ENCODE measurements at places on chromosomes 11 and 22.

GRCh38 chr11:79195209-79195608, 245.6 kb downstream of the TENM4 start:
- no peak for DNase-seq

- DNase-seq, result no peak
These were observed 52.2 kb downstream of the PPFIA1 start for GRCh38 chr11:70322666-70323065.

- DNase-seq, result no peak
These were observed 4.0 kb downstream of the KCNJ1 start for GRCh38 chr11:128862908-128863660.

DNA sequence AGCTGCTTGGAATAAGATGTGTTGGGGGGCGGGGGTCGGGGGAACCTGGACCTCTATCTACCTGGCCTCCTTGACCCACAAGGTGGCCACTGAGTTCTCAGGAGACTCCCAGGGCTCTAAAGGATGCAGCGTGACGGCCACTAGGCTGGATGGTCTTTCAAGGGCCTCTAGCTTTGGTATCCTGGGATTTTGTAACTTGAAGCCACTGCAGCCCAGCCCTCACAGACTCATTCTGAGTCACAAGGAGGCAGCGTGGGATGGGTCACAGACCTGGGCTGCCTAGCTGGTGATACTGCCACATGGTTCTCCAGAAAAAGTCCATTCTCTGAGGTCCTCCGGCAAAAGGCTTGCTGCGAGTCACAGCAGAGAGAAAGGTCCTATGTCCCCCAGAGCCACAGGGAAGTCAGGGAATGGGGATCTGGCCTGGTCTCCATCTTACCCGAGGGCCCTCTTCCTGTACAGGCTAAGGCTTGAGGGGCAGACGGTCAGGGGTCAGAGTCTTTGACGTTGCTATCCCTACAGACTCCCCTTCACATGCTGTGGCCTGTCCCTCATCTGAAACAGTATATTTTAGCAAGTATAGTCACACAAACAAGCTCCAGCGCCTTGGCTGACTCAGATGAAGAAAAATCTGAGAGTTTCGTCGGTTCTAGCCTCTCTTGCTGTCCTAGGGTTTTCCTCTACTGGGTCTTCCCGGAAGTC, 52.4 kb downstream of the KCNC1 start:
- DNase-seq, result no peak

GRCh38 chr22:42138122-42138770, 7.6 kb upstream of the CYP2D6 start:
- no peak for DNase-seq

DNA sequence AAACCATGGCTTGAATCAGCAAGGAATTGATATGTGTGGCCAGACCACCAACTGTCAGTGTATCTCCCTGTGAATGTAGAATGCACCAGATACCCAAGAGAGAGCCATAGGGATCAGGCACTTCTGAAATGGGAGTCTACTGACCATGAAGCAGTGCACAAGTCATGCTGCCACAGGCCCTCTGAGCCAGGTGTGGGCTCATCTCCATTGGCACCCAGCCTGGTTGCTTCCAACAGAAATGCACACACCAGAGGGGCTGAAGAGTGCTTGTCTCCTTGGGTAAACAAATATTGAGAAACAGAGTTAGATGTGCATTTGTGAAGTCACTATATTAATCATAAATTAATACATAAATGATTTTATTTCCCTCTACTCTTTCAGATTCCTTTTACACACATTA, 28.4 kb upstream of the PANX1 start:
- no peak for DNase-seq

GRCh38 chr11:30465192-30465591, 121.0 kb downstream of the MPPED2 start:
- DNase-seq, result no peak

- no peak for DNase-seq
These were observed 74.8 kb downstream of the KIAA1671 start for GRCh38 chr22:25027043-25027906.

DNA sequence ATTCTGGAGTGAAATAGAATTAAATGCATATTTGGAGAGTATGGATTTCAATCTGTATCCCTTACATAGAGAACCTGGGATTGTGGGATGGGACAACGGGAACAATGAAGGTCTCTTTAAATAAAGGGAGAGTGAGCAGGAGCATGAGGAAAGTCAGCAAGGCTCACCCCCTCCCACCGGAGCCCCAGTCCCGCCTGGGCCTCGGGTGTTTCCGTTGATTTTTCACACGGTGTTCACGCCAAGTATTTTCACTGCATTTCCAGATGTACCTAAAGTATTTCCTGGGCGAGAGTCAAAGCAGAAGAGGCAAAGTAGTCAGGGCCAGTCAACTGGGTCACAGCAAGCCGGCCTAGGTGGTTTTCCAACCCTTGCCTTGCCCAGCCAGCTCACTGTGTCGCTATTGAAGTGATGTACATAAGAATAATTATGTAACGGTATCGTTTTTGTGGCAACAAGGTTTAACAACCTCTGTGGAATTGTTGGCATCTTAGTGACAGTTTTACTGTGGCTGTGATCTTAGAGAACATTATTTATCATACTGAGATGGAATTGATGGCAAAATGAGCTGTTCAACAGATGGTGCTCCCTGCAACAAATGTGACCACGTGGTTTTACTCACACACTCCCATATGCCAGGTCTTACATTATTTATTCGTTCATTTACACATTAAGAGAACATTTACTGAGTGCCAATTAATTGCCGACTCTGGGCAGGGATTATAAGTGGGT, 177.3 kb downstream of the ADAMTS15 start:
- DNase-seq, result no peak

DNA sequence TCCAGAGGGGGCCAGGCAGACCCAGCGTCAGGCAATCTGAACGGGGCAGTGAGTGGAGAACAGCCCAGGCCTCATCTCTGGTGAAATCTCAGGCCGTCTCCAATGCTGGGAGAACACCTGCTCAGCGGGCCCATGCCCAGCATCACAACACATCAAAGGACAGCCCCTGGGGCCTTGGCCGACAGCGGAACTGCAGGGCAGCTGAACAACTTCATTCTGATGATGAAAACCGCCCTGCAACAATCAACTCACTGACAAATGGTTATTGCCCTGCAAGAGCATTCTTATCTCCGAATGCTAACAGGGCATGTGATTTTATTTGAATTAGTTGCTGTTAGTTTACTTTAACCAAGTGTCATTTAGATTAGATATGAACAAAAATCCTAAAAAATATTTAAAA, 14.6 kb downstream of the CELSR1 start:
- no peak for DNase-seq

DNA sequence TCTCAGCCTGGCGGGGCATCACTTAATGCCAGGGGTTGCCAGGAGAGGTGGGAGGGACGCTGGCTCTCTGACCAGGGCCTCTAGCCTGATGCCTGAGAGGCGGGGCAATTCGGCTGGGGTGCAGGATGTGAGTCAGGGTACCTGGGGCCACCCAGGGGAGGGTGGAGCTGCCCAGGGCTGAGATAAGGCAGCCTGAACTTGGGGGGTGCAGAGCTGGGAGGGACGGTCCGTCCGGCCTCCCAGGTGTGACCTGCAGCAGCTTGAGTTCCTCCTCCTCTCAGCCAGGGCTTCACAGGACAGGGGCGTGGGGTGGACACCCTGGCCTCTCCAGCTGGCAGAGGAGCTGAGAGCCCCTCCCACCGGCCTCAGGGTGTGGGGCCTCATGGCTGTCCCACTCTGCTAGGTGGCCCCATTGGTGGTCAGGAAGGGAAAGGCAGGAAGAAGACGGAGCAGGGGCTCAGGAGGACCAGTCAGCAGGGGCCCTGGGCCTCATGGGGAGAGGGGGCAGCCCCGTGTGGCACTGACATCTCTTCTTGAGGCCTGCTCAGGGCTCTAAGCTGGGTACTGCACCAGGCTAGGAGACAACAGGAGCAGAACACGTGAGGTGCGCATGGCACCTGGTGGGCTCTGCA, 942 bp upstream of the RPS6KA4 start:
- DNase-seq, result no peak

DNA sequence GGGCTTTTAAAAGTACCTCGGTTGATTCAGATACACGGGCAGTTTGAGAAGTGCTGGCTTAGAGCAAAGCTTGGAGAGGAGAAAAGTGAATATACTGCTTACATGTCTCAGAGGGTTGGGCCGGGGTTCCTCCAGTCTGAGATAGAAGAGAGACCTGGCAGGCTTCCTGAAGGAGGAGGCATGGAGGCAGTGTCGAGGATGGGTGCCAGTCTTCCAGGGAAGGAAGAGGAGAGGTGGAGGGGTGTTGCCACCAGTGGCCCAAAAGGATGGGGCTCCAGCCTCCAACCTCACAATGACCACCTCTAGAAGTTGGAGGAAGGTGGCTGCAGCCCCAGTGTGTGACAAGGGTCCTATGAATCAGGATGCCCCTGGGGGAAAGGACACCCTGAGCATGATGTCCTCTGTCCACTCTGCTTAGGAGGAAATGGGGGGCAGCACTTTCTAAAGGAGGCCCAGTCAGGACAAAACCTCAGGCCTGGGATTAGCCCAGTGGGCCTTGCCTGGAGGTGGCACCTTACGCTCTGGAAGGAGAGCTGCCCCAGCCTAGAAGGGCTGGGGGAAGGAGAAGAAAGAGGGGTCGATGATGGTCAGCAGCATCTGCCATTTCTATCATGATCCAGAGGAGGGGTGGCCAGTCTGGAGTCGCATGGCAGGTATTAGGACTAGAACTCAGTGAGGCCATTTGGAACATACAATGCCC, 65.2 kb downstream of the CD82 start:
- no peak for DNase-seq

DNA sequence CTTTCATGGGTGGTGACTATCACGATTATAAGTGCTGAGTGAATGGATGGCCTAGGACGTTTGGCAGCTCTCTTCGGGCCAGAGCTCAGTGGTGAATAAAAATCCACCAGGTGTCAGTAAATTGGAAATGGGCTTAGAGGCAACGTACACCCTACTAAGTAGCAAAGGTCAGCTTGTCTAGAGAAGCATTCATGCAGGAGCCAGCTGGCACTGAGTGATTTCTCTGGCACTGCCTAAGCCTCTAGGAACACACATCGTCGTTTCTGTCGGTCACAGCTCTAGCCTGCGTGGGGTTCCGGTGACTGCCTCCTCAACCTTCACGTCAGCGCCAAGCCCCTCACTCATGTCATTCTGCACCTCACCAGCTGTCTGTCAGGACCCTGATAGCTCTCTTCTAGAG, 192.4 kb upstream of the NTM start:
- no peak for DNase-seq

DNA sequence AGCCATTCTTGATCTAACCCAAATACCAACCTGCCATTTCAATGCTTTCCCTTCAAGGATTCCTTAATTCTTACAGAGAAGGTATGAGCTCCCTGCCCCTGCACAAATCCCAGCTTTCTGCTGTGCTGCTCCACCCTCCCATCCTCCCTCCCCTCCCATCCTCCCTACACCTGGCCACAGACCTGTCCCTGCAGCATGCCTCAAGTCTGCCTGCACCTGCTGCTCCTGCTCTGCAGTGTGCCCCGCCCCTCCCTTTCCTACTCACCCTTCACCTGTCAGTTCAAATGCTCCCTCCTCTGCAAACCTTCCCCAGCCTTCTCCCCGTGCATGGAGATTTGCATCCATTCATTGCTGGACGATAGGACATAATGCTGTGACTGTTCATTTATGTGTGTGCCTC, 139.9 kb upstream of the NARS2 start:
- no peak for DNase-seq

GRCh38 chr11:5486421-5486820, 2.1 kb upstream of the OR52D1 start:
- no peak for DNase-seq

- DNase-seq, result no peak
These were observed 462.4 kb downstream of the BRD1 start for GRCh38 chr22:49365191-49365837.

- no peak for DNase-seq
These were observed 686.6 kb downstream of the BRD1 start for GRCh38 chr22:49140911-49141665.

DNA sequence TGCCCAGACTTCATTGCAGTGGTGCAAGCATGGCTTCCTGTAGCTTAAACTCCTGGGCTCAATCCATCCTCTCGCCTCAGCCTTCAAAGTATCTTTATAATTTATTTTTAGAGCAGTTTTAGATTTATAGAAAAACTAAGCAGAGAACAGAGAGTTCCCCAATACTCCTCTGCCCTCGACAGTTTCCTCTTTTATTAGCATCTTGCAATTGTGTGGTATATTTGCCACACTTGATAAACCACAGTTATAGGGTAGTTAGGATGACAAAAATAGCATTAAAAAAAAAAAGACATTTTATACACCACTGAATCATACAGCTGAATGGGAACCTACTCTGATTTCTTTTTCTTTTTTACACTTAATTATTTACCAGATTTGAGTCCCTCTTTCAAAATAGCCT, 31.2 kb downstream of the MS4A2 start:
- DNase-seq, result no peak
